ENCODE measurements at places on chromosomes 6 and 20.

DNA sequence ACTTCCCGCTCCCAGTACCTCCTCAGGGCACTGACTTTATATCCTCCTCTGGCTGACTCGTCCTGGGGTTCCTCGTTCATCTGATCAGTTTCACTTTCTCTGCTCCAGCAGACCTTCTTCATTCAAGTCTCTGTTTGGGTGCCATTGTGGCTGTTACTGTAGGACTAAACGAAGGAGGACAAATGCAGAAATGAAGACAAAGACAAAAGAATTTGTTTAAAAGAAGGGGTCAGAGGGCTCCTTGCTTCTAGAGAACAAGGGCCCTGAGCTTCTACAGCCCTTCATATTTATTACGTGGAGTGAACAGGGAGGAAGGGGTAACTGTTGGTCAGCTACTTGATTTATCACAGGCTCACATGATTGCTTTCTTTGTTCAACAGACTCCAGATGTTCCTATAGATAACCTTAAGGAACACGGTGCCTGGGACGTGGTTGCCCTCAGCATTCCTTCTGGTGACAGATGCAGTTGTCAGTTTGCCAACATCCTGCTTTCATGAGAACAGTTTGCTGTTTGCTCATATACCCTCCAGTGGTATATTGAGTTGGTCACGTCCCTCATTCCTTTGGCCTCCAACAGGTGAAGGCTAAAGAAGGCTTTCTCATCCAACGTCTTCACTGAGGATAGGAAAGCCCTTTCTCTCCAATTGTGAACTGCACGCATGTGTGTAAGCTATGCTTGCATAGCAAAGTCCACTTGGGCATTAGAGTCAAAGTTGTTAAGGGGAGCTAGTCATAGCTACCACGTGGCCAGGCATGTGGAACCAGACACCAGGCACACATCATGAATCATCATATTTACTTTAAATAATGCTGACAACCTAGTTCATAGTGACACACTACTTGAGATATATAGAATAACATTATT lies 69.1 kb upstream of the BTN3A2 start:
- DNase-seq: peak; percentile 90

DNA sequence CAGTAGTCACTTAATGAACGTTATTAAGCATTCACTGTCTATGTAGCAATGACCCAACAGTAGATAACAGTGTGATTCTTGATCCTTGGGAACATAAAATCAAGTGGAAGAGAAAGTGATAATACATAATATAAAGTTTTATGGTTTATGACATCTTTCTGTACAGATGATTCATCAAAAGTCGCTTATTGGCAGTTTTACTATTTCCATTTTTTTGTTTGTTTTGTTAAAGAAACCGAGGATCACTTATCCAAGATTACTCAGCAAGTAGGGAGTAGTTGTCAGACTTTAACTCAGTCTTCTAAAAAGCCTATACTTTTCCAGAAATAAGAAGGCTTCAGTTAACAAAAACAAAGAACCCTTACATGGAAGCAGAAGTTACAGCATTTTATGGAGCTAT lies 260.8 kb downstream of the ZFAND3 start:
- DNase-seq: peak; percentile 57

DNA sequence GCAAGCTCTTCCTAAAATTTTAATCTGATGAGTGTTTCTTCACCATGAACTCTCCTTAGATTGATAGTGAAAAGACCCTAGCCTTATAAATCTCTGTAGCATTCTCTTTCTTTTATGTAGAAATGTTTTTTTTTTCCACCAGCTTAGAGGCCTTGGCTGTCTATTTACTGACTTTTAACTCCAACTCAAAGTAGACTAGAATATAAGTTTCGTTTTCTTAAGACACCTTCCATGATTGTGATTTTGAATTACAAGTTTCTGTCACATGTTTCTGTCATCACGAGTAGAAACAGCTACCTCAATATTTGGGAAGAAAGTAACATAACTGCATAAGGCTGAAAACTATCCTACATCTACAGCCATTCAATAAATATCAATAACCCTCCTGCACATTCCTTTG lies 17.8 kb downstream of the ADGRF4 start:
- no peak for DNase-seq

- DNase-seq: peak; percentile 35
These were observed 34.7 kb upstream of the SYNCRIP start for GRCh38 chr6:85677234-85677956.

GRCh38 chr20:14861028-14861699 lies 523.8 kb upstream of the FLRT3 start:
- no peak for DNase-seq

DNA sequence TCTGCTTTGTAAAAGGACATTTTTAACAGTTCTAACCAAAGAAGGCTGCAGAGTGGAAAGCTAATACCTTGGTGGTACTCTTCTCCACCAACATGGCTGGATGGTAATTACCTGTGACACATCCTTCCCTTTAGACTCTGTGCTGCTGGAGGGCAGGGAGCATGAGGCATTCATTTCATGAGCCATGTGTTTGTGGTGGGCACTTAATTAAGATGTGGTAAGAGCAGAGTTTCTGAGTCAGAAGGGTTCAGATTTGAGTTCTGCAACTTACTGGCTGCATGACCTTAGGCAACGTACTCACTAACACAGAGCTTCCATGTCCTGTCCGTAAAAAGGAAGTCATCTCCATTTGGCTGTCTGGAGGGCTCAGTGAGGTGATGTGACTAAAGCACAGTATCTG lies 9.1 kb upstream of the ZNF133 start:
- no peak for DNase-seq

- peak; percentile 69 for DNase-seq
These were observed 16.9 kb upstream of the PTCRA start for GRCh38 chr6:42898891-42899361.

GRCh38 chr6:35751594-35751993 lies 14.8 kb downstream of the ARMC12 start:
- DNase-seq: no peak

DNA sequence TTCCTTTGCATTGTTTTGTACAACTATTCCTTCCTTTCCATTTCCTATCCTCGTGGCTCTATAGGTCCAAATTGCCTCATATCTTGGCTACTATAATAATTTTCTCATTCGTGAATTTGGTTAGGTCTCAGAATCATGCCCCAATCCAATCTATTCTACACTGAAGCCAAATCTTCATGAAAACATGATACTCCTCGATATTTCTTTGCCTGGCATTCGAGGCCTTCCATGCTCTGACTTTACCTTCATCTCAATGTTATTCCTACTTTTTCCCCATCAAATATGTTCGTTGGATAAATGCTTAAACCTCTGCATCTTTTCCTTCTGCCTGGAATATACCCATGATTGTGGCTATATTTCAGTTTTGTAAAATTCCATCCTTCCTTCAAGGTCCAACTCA lies 30.4 kb downstream of the TCF21 start:
- no peak for DNase-seq

DNA sequence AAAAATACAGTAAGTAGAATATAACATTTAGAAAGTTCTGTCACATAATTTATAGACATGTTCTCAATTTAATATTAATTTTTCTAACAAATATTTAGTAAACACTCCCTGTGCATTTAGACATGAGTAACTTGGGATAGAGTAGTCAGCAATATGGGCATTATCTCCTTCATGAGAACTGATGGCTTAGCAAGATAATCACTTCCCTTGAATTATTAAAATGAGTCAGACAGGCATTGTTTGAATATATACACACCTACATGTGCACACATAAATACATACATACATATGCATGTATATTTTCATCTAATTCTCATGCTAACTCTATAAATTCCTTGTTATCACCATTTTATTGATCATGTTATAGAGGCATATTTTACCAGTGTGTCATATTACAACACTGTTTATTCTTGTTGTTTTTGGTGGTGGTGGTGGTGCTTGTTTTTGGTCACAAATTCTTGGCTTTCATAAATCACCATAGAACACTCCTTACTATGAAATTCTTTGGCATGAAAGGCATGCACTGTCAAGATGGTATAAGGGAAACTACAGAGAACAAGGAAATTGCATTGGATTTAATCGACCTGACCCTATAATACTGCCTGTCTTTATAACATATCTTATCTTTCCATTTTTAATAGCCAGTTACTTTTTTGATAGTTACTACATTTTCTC lies 434.5 kb upstream of the MANEA start:
- DNase-seq: no peak

GRCh38 chr6:167467793-167468431 lies 143.0 kb downstream of the TTLL2 start:
- no peak for DNase-seq

DNA sequence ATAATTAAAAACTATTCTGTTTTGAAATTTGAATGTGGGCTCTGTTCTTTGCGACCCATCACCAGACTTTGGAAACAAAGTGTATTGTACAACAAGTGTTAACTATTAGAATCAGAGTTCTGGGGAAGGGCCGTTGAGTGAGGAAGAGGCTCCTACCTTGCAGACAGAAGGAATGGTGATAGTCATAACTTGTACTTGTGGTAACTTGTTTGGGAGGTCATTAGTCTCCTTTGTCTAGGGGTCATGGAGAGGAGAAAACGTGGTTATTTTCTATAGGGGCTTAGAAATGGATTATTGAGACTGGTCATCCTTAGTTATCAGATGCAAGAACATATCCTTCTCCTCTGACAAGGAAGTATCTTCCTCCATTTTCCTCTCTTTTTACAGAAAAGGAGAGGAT lies 174.8 kb downstream of the BMP2 start:
- DNase-seq: no peak

DNA sequence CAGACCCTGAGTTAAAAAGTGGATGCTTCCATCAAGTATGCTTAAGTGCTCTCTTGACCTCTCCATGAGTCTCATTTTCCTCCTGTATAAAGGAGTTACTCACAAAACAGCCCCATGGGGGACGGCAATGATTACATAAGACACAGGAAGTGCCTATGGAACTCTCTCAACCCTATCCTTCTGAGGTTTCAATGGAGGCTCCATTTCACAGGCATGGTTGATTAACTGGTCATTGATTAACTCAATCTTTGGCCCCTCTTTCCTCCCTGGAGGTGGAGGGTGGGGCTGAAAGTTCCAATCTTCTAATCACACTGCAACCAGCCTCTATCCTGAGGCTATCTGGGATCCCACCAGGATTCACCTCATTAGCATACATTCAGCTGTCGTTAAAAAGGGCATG lies 29.3 kb downstream of the CST8 start:
- peak; percentile 19 for DNase-seq

- no peak for DNase-seq
These were observed 16.2 kb downstream of the TMEM14A start for GRCh38 chr6:52686878-52687699.

- no peak for DNase-seq
These were observed 130.3 kb upstream of the PMEPA1 start for GRCh38 chr20:57840066-57840465.

DNA sequence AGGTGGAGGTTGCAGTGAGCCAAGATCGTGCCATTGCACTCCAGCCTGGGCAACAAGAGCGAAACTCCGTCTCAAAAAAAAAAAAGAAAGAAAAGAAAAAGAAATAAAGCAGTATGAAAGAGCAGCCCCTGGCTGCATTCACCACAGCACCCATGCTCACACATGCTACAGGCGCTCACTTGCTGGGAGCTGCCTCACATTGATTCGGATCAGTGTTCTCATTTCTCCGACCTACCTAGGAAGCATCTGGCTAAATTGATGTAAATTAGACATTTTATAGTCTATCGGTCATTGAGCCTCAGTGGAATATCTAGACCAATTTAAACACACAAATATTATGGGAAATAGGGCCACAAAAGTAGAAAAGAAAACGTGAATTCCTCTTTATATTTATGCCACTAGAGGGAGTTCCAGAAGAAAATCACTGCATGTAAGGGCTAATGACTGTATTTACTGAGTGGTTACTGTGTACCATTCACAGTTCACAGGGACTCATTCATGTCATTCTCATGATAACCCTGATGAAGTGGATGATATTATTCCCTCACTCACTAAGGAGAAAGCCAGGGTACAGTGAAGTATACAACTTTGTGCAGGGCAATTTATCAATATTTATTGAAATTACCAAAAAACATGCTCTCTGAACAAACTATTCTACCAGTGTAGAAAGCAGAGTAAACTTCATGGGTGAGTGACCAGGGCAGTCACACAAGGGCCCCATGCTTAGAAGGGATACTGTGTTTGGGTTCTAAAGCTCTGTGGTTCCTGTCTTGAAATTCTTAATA lies 5.3 kb upstream of the MOG start:
- no peak for DNase-seq

DNA sequence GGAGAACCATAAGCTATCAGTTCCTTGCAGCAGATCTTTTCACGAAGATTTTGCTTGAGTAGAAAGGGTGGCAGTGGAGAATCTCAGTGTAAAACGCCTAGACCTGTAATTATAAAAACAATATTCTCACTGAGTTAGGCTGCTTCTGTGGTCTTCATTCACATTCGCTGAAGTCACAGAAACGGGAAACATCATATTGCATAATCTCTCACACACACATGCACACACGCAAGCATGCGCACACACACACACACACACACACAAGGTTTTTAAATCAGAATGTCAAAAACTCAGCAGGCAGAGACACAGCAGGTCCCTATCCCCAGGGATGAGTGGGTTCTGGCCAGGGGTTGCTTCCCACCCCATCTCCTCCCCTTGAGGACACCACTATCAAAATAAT lies 175.5 kb downstream of the ATXN1 start:
- DNase-seq: no peak

GRCh38 chr6:117194271-117194670 lies 71.1 kb upstream of the VGLL2 start:
- DNase-seq: no peak

DNA sequence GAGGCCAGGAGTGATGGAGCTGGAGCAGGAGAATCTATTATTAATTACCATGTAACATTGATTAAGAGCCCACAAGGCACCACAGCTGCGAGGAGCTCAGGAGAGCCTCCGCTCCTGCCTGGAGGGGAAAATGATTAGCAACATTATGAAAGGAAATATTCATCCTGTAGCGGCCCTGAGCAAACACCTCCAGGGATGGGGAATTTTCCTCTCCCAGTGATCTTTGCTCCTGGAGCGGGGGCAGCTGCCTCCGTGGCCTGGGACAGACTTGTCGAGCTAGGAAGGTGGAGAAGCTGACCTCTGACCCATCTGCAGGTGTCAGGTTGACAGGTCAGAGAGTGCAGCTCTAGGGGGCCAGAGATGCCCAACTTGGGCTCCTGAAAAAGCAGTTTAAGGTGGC lies 40.1 kb upstream of the SIRPA start:
- peak; percentile 72 for DNase-seq

DNA sequence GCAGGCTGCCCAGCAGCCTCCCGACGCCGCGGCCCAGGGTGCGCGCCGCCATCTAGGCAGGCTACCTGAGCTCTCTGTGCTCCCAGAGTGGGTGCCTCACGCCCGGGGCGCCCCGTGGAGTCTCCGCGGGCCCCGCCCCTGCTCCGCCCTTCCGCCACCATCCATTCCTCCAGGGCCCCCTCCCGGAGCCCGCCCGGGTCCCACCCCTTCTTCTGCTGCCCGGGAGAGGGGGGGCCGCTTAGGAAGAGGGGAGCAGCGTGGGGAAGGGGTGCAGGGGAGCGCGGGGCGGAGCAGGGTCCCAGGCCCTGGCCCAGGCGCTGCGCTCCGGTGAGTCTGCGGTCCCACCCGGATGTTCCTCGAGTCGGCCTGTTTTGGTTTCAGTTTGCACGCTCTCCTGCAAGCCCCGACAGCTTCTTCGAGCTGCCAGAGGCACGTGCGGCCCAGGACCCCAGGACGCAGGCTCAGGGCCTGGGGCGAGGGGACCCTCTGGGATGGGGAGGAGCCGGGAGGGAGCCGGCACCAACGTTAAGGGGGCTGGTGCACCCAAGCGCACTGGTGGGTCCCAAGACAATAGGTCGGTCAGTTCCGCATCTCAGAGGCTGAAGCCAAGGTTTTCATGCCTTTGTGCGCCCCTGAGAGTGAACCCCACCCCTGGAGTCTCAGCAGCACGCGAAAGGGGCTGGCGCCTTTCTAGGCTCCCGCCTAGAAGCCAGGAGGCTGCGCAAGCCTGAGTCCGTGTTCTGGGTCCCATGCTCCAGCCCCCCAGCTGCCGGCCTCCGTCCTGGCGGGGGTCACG lies at the start of gene ACSS1:
TSS of gene ACSS1 (minus strand) at position 89 of the 796 bp plus-strand sequence. CDS start at position 52, 37 bp downstream.
- DNase-seq: peak; percentile 82
